ENCODE measurements at places on chromosomes 4 and X.

DNA sequence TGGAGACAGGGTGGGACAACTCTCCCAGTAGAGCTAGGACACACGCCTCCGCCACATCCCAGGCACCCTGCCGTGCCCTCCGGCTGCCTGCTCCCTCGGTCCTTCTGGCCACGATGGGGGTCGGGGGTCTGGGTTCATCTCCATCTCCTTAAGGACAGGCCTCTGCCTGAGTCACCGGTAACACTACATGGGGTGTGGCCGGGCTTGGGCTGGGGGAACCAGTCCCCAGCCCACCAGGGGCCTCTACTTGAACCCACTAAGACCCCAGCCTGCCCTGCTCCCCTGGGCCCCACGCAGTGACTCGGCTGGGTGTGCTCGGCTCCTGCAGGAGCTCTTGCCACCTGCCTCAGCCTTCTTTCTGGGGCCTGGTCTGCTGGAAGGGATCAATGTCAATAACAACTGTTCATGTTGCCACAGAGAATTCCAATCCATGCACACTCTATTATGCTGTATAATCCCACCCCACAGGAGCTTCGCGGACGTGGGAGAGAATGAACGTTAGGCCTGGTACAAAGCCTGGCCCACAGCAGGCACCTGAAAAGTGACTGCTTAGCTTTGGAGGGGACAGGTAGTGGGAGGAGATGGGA is 177.7 kb upstream of the PSAPL1 start:
- DNase-seq: no peak

- peak; percentile 57 for DNase-seq
Observed at GRCh38 chr4:152807294-152807829, 27.6 kb downstream of the ARFIP1 start.

DNA sequence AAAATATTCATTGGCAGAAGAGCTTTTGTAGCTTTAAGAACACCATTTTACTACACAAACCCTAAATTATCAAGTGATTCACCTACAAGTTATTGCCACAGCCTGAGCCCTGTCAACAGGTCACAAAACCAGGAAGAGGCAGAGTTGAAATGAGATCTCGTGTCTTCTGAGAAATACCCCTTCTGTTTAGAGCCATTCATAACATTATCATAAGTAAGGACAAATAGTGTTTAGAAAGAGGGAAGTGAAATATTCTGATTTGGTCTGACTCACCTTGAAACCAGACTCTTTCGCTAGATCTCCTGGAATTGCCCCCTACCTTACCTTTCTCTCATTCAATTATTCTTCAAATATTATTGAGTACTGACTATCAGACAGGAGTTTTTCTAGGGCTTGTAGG is 5.9 kb downstream of the ETDB start:
- no peak for DNase-seq

- DNase-seq: no peak
Observed at GRCh38 chr4:46717950-46718349, 191.1 kb downstream of the COX7B2 start.

DNA sequence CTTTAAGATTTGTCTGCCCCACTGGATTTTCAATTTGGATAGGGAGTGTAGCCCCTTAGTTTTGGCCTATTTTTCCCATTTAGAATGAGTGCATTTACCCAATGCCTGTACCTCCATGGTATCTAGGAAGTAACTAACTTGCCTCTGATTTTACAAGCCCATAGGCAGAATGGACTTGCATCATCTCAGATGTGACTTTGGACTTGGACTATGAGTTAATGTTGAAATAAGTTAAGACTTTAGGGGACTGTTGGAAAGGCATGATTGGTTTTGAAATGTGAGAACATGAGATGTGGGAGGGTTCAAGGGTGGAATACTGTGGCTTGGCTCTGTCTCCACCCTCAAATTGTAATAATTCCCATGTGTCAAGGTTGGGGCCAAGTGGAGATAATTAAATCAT is 2480.2 kb downstream of the PCDH7 start:
- DNase-seq: no peak

- peak; percentile 29 for DNase-seq
Observed at GRCh38 chr4:82372517-82373485, 990 bp downstream of the HNRNPD start.

DNA sequence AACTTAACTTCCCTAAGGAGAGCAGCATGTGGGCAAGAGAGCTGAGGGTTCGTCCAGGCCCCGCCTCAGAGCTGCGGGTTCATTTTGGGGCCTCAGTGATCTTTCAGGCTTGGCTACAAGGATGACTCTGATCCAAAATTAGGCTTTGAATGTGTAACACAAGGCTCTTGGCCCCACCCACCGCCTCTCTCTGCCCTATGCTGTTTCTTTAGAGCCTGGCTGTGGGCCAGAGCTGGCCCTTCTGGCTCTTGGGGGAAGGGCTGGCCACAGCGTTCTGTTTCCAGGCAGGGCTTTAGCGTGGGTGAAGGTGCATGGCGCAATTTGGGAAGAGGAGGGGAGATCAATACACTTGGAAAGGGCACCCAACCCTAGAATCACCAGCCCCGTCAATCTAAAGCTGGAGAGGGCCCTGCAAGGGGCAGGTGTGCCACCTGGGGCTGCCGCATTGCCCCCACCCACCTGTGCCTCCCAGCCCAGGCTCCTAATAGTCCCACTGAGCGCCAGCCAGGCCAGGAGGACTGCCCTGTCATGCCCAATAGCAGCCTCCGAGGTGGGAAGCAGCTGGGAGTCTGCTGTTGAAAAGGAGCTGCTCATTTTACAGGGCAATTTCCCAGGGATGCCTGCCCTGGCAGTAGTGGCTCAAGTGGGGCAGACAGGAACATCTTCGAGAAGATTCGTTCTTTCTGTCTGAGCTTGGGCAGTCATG is 84.5 kb upstream of the MAML3 start:
- peak; percentile 33 for DNase-seq

- no peak for DNase-seq
Observed at GRCh38 chrX:150038986-150039599, 100.8 kb upstream of the EOLA2 start.

DNA sequence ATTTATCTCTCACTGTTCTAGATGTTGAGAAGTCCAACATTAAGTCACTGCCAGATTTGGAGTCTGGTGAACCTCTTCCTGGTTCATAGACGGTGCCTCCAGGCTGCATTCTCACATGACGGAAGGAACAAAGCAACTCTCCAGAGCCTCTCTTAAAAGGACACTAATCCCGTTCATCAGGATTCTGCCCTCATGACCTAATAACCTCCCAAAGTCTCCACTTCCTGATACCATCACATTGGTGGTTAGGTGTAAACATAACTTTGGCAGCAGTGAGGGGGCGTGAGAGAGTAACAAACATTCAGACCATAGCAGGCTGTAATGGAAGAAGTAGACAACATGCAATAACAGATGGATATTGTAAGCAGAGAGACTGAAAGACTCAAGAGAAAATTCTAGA is 388.6 kb downstream of the PDHA2 start:
- no peak for DNase-seq

DNA sequence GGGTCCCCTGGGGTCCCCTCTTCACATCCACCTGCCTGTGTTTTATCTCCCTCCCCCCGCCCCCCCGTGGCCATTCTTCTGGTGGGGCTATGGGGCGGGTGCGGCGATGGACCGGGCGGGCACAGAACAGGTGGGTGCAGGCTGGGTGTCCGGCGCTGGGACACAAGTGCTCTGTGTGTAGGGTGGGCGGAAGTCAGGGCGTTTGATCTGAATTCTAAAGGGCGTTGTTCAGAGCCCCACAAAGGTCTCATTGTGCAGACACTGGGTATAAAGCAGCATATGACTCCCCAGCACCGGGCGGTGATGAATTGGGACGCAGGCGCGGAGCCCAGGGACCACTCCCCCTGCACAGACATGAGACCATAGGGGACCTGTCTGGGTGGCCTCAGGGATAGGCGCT is at the start of gene GJB1:
GJB1 (plus strand) TSS at position 296 of the 400 bp plus-strand sequence. CDS start 484 bp downstream, outside the sequence.
- DNase-seq: no peak

DNA sequence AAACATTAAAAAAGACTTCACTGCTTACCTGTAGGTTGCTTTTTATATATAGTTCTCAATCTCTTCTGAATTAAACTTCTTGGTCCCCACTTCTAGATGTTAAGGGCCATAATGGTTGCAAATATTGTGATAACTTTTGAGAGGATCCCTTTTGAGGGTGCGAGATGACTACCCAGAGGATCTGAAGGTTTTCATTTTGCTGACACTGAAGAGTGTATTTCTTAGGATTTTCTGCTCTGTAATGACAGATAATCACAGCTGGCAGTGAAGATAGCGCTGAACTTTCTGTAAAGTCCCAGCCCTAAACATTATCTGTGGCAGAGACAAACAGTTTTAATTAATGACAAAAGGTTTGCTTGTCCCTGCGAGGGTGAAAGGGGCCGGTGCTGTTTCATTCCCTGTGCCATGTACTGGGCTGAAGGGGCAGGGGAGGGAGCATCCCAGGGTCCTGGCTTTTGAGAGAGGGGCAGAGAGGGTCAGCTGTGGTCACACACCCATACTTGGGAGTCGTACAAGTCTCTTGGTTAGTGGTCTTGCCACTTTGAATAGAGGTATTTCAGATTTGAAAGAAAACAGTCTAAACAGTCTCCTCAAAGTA is 22.2 kb downstream of the CLCN4 start:
- DNase-seq: no peak

DNA sequence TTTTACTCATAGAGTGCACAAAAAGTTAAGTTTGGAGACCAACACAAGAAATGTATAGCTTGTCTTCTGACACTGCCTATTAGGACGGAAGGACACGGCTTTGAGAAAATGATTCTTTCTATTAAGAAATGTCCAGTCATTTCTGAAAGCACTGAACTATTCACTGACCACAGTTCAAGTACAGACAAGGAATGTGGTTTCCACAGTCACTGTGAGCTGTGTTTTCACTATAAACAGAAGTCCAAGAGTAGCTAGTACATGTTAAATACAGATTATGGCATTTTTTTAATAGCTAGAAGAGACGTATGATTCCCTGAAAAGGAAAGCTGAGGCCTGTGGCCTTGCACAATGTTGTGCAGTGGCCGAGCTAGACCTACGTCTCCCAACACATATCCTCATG is 115.1 kb upstream of the GPM6A start:
- DNase-seq: peak; percentile 15

DNA sequence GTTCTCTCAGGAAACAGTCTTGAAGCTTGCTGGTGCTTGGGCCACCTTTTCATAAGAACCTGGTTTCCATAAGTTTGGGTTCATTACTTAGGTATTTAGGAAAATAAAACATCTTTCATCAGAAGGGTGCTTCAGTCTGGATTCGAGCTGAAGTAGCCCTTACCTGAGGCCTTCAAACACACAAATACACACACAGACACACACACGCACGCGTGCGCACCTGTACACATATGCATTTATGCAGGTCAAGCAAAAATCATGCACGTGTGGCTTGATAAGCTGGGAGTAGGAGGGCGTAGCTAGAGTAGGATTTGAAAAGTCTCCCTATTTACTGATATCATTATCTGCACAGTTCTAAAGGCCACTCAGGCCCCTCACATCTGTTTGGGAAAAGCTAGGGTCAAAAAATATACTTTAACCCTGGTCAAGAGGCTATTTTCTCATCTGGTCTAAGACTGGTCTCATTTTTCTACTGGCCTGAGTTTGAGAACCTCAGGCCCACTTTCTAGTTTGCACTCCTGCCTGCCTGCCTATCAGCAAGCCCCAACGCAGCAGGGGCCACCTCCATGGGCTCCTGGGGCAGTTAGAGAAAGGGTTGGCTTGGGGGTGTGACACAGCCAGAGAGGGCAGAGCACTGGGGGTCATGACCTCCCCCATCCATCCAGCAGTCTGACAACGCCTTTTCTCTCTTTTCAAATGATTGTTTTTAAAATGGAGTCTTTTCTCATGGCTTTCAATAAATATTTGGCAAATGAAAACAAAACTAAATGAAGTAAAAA is 64.3 kb downstream of the RASL11B start:
- DNase-seq: no peak

- peak; percentile 99 for DNase-seq
Observed at GRCh38 chr4:158671915-158672806, at the start of gene ETFDH. Gene ETFDH, plus strand, starts transcription at chr4:158672296. Its CDS starts 161 bp downstream, at chr4:158672457.

- DNase-seq: no peak
Observed at GRCh38 chr4:118867311-118868067, 21.2 kb upstream of the SYNPO2 start.

DNA sequence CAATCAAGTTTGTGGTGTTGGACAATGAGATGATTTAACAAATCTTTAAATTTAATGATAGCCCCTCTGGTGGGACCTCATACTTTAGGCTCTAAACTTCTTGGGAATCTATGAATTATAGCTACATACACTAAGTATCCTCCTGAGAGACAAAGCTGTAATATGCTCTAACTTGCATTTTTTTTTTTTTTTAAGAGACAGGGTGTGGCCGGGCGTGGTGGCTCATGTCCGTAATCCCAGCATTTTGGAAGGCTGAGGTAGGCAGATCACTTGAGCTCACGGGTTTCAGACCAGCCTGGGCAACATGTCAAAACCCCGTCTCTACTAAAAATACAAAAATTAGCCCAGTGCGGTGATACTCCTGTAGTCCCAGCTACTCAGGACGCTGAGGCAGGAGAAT is 23.3 kb upstream of the COQ2 start:
- no peak for DNase-seq

- peak; percentile 38 for DNase-seq
Observed at GRCh38 chr4:100872811-100873210, 355.0 kb upstream of the EMCN start.

GRCh38 chrX:49039598-49040375 is 3.4 kb downstream of the TFE3 start:
- DNase-seq: peak; percentile 80

DNA sequence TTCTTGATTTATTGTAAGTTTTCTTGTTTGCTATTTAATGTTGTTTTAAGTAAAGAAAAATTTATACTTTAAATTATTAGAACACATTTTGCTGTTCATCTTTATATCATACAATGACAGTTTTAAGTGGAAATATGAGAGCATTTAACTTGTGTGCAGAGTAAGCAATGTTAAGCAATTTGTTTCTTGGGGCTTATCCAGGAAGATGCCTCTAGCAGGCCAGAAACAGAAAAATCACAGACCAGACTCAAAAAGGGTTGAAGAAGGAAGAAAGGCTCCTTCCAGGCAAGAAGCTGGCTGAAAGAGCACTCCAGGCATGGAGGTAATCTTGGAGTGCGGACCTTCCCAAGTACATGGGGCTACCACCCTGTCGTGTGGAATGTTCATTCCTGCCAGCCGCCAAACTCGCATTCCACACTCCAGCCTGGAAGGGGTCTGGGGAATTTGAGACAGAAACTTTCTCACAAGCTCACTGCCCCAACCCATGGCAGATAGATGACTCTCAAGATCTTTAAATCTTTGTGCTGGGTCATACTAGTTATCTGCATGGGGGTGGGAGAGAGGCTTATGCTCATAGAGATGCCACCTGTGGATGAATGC is 1521.3 kb upstream of the AGA start:
- DNase-seq: no peak

- DNase-seq: no peak
Observed at GRCh38 chr4:77097611-77098010, 21.8 kb upstream of the CCNI start.

DNA sequence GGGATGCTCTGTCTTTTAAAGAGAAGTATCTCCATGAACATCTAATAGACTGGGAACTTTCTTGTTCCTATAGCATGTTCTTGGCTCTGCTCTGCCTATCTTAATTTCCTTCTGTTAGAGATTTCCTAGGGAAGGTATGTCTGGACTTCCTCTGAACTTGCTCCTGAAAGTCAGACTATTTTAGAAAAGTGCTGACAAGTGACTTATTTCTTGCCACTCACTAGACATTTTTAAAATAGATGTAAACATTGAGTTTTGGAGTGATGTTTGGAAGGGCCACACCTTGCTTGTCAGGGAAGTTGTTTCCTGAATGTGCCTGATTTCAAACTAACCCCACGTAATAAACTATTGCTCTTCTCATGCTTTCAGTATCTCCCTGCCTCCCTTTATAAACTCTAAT is 62.4 kb upstream of the ATP8A1 start:
- DNase-seq: no peak
